ENCODE measurements at places on chromosomes 2 and 18. TPM values are rescaled to one million over a fixed set of nuclear protein-coding genes. Genes with fewer than 3 reads are reported as not detected.

The TRIM43 gene
- total RNA-seq, result 0.29 TPM

The FKBP1B gene
- 6.5 TPM for total RNA-seq

The SERPINB5 gene
- total RNA-seq, result 0.45 TPM

The CACNB4 gene
- 0.11 TPM for total RNA-seq

The C2orf72 gene
- total RNA-seq, result 0.40 TPM

The SDC1 gene
- total RNA-seq, result 31.4 TPM

The DARS1 gene
- 86.5 TPM for total RNA-seq

The DTNA gene
- 6.9 TPM for total RNA-seq

The SNTG2 gene
- total RNA-seq, result not detected

The NAT8 gene
- not detected for total RNA-seq

The CKAP2L gene
- 14.0 TPM for total RNA-seq

The DBI gene
- total RNA-seq, result 90.7 TPM

The DCC gene
- total RNA-seq, result 0.21 TPM

The STARD6 gene
- 0.29 TPM for total RNA-seq

The ERLEC1 gene
- 126 TPM for total RNA-seq

The COL3A1 gene
- not detected for total RNA-seq

The EML6 gene
- total RNA-seq, result 2.7 TPM

The CD8B2 gene
- total RNA-seq, result not detected

The SLC66A3 gene
- 5.7 TPM for total RNA-seq

The BOLL gene
- not detected for total RNA-seq

The NBEAL1 gene
- 6.1 TPM for total RNA-seq

The ZSCAN30 gene
- 5.1 TPM for total RNA-seq

The SALL3 gene
- total RNA-seq, result not detected

The TUBB8B gene
- not detected for total RNA-seq

The PLCD4 gene
- 3.0 TPM for total RNA-seq

The CIB4 gene
- not detected for total RNA-seq

The FAHD2B gene
- total RNA-seq, result 11.7 TPM

The IL1A gene
- total RNA-seq, result 8.8 TPM

The CCNYL1 gene
- total RNA-seq, result 7.6 TPM

The EIF5B gene
- total RNA-seq, result 20.2 TPM

The ASXL3 gene
- total RNA-seq, result not detected

The CENPO gene
- 35.5 TPM for total RNA-seq

The CNOT9 gene
- 40.3 TPM for total RNA-seq

The HJURP gene
- total RNA-seq, result 32.4 TPM

The GAL3ST2 gene
- not detected for total RNA-seq

The MAP3K19 gene
- total RNA-seq, result not detected

The CHRNG gene
- not detected for total RNA-seq

The POTEI gene
- total RNA-seq, result 2.8 TPM

The CUL3 gene
- total RNA-seq, result 28.8 TPM

The IL37 gene
- 1.0 TPM for total RNA-seq

The SERPINB3 gene
- not detected for total RNA-seq

The IDH1 gene
- 45.1 TPM for total RNA-seq

The LYG2 gene
- total RNA-seq, result 0.72 TPM

The RAB11FIP5 gene
- total RNA-seq, result 14.9 TPM

The ANKRD12 gene
- 9.8 TPM for total RNA-seq

The RAPGEF4 gene
- total RNA-seq, result 2.2 TPM

The SP3 gene
- 78.7 TPM for total RNA-seq

The SNORC gene
- total RNA-seq, result 1.1 TPM

The CFAP53 gene
- total RNA-seq, result 0.16 TPM

The FHL2 gene
- 56.7 TPM for total RNA-seq

The FOXI3 gene
- total RNA-seq, result not detected

The TCF4 gene
- 12.8 TPM for total RNA-seq

The SLC5A7 gene
- total RNA-seq, result not detected

The CYP20A1 gene
- total RNA-seq, result 11.4 TPM

All from A375 (cell line).